ENCODE measurements at places on chromosomes 1 and 21.

DNA sequence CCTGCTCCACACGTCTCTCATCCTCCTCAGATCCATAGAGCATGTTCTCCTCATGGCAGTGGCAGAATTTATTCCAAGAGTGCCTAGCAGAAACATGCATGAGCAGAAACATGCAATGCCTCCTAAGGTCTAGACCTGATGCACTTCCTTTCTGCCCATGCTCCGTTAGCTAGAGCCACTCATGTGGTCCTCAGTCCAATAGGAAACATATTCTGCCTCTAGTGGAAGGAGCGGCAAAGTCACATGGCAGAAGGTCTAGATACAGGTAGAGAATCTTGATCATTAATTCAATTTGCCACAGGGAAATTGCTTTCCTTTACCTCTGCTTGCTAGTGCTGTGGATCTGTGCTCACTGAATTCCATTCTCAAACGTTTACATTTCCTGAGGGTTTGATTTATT, 130.4 kb downstream of the KIF26B start:
- DNase-seq, result no peak

DNA sequence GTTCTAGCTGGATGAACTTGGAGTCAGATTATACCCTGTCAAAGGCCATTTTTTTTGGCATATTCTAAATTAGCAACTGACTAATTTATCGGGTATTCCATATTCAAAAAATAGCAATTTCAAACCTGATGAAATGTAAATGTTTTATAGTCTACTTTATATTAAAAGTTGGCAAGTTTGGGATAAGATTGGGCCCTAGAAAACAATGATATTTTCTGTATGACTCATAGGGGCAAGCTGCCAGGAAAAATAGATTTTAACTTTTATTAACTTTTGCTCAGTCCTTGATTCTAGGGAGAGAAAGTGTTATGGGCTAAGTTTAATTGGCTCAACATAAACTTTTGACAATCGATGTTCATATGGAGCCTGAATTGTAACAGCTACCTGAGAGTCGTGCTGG, 576.9 kb upstream of the B3GALT2 start:
- DNase-seq, result no peak

DNA sequence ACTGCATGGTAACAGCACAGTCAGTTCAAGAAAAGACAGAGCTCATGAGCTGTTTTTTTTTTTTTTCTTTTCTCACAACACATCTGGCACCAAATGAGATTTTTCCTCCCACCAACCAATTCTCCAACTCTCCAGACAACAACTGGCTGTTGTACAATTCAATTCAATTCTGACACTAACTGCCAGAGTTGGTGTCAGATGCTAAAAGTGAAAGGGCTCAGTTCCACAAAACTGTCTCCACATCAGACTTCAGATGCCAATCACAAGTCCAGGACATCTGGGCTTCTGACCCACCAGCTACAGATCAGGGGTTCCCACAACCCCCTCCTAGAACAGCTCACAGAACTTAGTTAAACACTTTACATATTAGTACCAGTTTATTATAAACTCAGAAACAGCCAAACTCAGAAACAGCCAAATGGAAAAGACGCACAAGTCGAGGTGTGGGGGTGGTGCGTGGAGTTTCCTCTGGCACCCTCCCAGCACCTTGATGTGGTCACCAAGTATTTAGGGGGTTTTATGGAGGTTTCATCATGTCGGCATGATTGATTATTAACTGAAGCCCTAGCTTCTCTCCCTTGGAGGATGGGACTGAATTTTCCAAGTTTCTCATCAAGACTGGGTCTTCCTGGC, 39.2 kb upstream of the LRRC8D start:
- no peak for DNase-seq

DNA sequence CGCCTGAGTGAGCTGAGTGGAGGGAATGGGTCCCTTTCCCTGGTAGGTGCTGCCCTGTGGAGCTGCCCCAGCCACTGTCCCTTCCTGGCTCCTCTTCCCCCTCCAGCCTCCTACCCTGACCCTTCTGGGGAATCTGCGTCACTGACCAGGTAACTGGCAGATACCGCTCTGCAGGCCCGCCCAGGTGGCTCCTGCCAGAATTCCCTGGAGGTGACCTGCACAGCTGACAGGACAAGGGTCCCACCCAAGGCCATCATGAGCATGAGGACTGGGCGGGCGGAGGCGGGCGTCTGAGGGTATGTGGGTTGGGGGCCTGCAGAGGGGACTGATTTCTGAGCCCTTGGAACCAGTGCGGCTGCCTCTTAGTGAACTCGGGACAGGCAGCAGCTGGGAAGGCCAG, 32.5 kb downstream of the DHRS3 start:
- DNase-seq, result no peak

GRCh38 chr1:59592924-59593323, 221.8 kb upstream of the HOOK1 start:
- no peak for DNase-seq

DNA sequence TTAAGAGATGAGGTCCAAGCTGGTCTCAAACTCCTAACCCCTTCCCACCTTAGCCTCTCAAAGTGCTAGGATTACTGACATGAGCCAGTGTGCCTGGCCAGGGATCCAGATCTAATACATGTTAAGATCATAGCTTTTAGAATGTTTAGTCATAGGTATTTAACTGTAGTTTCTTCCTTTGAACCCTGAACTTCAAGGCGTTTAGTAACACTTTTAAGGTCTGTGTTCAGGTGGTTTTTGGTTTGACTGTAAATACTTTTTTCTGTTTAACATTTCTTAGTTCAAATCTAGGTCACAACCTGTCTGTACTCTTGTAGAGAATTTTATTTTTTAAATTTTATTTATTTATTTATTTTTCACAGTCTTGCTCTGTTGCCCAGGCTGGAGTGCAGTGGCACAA, 28.1 kb downstream of the RAP1A start:
- no peak for DNase-seq

DNA sequence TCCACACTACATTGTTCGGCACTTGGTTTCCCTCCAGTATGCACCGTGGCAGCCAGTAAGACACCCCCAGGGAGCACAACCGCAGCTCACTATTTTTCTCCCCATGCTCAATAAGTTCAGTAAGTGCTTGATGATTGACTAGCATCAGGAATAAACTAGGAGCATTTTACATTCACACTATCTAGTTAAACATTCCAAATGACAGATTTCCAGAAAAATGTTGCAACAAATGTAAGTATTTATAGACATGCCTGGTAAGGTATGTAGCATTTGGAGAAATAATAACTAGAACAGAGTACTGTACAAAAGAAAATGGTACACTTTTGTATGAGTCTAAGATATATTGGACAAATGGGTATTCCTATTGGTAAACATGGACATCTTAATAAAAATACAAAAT, 92.9 kb downstream of the SLC45A1 start:
- no peak for DNase-seq

DNA sequence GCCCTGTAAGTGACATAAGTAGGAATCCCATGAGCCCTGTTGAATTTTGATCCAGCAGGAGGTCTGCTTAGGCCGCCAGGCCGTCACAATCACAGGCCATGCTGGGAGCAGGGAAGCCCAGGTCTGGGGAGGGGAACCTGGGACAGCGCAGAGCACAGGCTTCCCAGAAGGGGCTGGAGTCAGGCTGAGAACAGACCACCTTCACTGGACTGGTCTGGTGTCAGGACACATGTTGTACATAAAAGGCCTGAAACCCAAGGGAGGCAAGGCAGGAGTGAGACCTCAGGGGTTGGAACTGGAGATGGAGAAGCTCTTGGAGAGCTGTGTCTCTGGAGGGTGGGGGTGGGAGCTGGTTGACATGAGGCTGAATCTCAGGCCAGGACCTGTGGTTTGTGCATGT, 63.3 kb upstream of the ARTN start:
- no peak for DNase-seq

DNA sequence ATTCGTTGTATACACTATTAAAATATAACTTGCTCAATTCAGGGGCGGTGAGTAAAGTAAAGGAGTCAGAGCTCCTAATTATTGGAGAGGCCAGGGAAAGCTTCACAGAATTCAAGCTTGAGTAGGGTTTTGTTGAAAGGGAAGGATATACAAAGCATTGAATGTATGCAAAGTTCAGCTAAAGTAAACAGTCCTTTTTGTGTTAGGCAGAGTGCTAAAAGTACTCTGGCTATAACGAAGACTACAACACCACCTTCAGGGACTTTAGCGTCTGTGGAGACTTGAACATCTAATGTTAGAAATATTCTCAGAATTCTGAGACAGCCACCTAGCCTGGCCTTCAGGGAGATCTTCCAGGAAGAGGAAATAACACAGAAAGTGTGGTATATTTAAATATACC, 1.1 kb downstream of the FALEC start:
- no peak for DNase-seq

- DNase-seq, result peak; percentile 10
These were observed 141.0 kb downstream of the FOXD2 start for GRCh38 chr1:47578721-47579419.

Measured in spleen (tissue), 13 donors.